ENCODE measurements at places on chromosomes 4 and X.

- H3K36me3 ChIP-seq, result no peaks in the 10 kb centered on the region
- H3K4me1 ChIP-seq, result no peaks in the 10 kb centered on the region
- no peak overlapping the region for H3K4me3 ChIP-seq
- H3K27me3 ChIP-seq, result no peaks in the 10 kb centered on the region
These were observed 1044.0 kb downstream of the CCSER1 start for GRCh38 chr4:91171217-91171616.

GRCh38 chrX:13463608-13464007 lies 105.8 kb upstream of the EGFL6 start:
- DNase-seq, result no peak
- H3K27me3 ChIP-seq, result no peaks in the 10 kb centered on the region
- no peaks in the 10 kb centered on the region for H3K4me1 ChIP-seq

DNA sequence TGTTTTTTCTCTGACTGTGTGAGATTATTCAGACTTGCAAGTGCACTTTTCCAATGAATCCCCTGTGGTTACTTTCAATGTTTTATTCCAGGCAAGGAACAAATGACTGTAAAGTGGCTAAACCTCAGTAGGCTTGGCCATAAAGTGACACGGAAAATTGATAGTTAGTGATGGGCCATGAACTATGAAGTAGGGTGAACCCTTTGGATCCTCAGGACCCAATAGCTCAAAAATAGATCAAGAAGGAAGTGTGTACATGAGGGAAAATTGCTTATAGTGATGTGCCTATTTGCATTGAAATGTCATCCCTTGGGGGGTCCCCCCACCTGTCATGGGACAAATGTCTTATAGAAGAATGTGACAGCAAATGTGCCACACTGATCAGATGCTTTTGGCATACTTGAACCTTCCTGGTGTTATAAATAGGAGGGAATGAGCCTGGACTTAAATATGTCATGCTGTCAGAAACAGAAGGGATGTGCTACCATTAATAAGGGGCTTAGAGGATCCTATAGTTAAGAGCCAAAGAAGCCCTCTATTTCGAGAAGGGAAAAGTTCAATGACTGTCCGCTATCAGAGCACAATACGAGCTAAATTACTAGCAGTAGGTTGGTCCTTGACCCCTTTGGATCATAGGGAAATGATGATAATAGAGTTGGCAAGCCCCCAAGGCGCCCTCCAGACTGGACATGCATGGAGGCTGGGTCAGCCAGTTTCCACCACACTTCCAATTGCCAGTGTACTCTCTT lies 30.3 kb downstream of the SLC16A2 start:
- no peak overlapping the region for H3K4me3 ChIP-seq
- H3K27ac ChIP-seq, result no peak overlapping the region
- peaks cover 8% of the 10 kb centered on the region for H3K4me1 ChIP-seq
- DNase-seq, result no peak

DNA sequence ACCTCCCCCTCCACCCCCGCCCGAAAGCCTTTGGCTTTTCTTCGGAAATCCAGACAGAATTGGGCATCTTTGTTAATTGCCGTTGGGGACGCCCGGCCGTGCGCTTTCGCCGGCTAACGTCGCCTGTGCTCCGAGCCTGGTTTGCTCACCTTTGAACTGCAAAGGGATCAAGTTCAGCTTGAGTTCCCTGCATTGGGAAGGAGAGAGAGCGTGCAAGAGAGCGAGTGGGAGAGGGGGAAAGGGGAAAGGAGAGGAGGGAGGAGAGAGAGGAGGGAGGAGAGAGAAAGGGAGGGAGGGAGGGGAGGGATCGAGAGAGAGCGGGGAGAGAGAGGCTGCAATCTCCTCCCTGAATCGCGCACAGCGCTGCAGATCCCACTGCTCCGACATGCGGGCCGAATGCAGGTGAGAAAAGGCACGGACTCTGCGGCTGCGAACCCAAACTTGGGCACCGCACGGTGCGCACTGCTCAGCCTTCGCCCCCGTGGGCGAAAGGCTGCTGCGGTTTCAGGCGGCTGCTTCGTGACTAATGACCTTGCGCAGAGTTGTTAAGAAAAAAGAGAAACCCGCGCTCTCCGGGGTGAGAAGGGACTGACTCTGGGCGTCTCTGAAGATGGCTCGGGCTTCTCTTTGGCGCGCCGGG lies at the start of gene PCDH7:
Gene PCDH7, plus strand, starts transcription at position 349 of the 640 bp plus-strand sequence. CDS start 1,054 bp downstream, outside the sequence.
- H3K27ac ChIP-seq, result no peak within 1 kb of the TSS
- peaks cover 3% of the 10 kb centered on the region for H3K27me3 ChIP-seq
- H3K4me1 ChIP-seq, result no peaks in the 10 kb centered on the region
- no peak for DNase-seq

GRCh38 chr4:157096439-157096838 lies 20.5 kb downstream of the GLRB start:
- H3K4me3 ChIP-seq, result no peak overlapping the region
- DNase-seq, result no peak
- H3K27me3 ChIP-seq, result no peaks in the 10 kb centered on the region
- H3K4me1 ChIP-seq, result no peaks in the 10 kb centered on the region
- H3K27ac ChIP-seq, result no peak overlapping the region

DNA sequence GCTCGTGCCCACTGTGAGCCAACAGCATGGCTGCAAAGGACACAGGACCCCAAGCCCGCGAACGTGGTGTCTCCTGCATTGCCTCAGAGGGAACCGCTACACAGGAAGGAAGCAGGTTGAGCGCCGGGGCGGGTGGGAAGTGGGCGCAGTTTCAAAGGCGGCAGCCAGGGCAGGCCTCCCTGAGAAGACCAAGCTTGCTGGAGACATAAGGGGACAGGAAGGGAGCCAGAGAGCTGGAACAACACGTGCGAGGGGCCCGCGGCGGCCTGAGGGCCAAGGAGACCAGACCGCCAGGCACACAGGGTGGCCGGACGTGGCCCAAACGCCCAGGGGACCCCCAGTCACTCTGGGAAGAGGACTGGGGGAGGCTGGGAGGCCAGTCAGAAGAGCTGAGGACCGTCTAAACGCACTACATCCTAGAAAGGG lies 32.0 kb downstream of the CTBP1 start:
- DNase-seq, result peak; percentile 70
- H3K4me1 ChIP-seq, result peaks cover 40% of the 10 kb centered on the region
- H3K36me3 ChIP-seq, result peaks cover 19% of the 10 kb centered on the region

GRCh38 chrX:132488180-132488705 lies 595 bp downstream of the MBNL3 start:
- H3K4me1 ChIP-seq, result peaks cover 44% of the 10 kb centered on the region
- peak; percentile 31 for DNase-seq
- peak overlapping the region; percentile 71 for H3K27ac ChIP-seq
- no peaks in the 10 kb centered on the region for H3K27me3 ChIP-seq

GRCh38 chr4:5927747-5928146 lies 34.9 kb upstream of the CRMP1 start:
- H3K27ac ChIP-seq, result no peak overlapping the region
- no peaks in the 10 kb centered on the region for H3K27me3 ChIP-seq
- H3K36me3 ChIP-seq, result no peaks in the 10 kb centered on the region
- no peak for DNase-seq
- no peak overlapping the region for H3K4me3 ChIP-seq

DNA sequence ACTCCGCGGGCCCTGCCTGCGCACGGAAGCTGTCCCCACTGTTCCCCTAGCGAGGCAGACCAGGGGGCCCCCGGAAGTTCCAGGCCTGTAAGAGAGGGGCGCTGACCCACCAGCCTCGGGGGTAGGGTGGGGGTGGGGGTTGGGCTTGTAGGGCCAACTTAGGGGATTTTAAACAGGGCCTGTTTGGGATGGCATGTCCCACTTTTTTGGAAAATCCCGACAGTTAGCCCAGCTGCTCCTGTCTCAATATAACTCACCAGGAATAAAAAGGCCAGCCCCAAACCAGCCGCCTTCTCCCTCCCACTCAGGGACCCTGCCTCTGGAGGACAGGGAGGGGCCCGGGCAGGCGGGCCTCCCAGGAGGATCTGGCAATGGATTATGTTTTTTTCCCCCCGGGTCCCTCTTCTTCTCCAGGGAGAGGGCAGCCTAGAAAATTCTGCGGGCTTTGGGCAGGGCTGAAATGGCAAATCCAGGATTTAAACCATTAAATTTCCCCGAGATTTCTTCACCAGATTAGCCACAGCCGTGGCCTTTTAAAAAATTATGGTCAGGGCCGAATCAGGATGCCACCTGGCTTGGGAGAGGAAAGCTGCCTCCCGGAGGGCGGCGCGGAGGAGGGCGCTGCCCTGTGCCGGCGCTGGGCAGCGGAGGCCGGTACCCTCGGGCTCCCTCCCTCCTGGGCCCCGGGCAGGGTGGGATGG lies 957 bp downstream of the PPP2R2C start:
- no peaks in the 10 kb centered on the region for H3K36me3 ChIP-seq
- no peak for DNase-seq
- H3K27me3 ChIP-seq, result peaks cover 24% of the 10 kb centered on the region
- no peaks in the 10 kb centered on the region for H3K4me1 ChIP-seq

DNA sequence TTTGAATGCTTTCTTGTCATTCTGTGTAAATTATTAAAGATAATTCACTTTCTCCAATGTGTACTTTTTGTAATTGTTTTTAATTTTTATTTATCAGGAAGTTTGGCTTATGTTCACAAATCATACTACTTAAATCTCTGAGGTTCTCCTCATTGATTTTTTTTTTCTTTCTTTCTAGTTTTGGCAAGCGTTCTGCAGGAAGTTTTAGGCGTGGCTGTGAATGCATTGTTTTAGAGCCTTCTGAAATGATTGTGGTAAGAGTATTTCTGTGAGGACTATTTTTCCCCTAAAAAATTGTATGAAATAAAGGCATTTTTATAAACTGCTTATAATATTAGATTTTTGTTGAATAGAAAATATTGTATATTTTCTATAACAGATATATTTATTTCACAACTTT lies 135.8 kb downstream of the RAPGEF2 start:
- no peak overlapping the region for H3K4me3 ChIP-seq
- H3K4me1 ChIP-seq, result peaks cover 7% of the 10 kb centered on the region
- H3K36me3 ChIP-seq, result no peaks in the 10 kb centered on the region
- no peak overlapping the region for H3K27ac ChIP-seq

DNA sequence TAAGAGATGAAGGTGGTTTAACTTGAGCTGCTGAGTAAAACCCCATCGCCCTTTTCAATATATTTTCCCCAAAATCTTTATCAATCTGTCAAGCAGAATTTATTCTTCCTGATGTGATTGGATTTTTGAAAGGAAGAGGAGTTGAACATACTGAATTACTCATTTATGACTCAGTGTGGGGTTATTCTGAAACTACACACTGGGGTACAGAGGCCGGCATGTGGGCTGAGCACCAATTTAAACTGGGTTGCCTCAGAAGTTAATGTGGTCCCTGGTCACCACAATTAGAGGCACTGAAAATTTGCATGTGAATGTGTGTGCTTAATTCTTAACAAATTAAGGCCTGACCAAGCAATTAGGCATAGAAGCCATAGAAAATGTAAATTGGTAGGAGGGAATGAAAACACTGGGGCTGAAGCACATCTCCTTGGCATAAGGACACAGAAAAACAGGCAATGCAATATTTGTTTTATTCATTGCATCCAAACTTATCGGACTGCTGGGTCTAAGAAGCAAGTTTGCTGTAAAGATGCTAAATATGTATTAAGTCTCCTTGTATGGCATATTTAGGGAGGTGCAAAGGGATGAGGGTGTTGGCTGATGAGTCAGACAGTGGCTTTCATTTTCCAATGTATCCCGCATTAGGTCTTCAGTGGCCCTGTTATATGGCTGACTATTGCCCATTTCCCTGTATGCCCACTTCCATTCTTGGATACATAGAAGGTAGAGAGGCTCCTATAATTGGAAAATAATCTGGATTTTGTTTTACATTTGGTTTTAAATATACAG lies 170.9 kb downstream of the IL15 start:
- no peak for DNase-seq
- H3K4me1 ChIP-seq, result no peaks in the 10 kb centered on the region
- H3K27me3 ChIP-seq, result no peaks in the 10 kb centered on the region

- no peaks in the 10 kb centered on the region for H3K27me3 ChIP-seq
- DNase-seq, result no peak
- H3K27ac ChIP-seq, result no peak overlapping the region
- no peaks in the 10 kb centered on the region for H3K4me1 ChIP-seq
- no peak overlapping the region for H3K4me3 ChIP-seq
These were observed 40.0 kb downstream of the MOSPD2 start for GRCh38 chrX:14913241-14913640.

GRCh38 chr4:823176-823760 lies 2.7 kb downstream of the CPLX1 start:
- H3K36me3 ChIP-seq, result no peaks in the 10 kb centered on the region
- H3K4me1 ChIP-seq, result no peaks in the 10 kb centered on the region
- no peak overlapping the region for H3K27ac ChIP-seq
- no peak overlapping the region for H3K4me3 ChIP-seq
- H3K27me3 ChIP-seq, result peaks cover 19% of the 10 kb centered on the region
- no peak for DNase-seq

GRCh38 chrX:39551762-39552161 lies 546.0 kb downstream of the BCOR start:
- no peaks in the 10 kb centered on the region for H3K27me3 ChIP-seq
- no peak overlapping the region for H3K27ac ChIP-seq
- H3K36me3 ChIP-seq, result no peaks in the 10 kb centered on the region
- no peak for DNase-seq

GRCh38 chr4:19999276-19999675 lies 252.4 kb upstream of the SLIT2 start:
- no peaks in the 10 kb centered on the region for H3K27me3 ChIP-seq
- no peak for DNase-seq
- H3K4me3 ChIP-seq, result no peak overlapping the region
- no peaks in the 10 kb centered on the region for H3K36me3 ChIP-seq
- H3K27ac ChIP-seq, result no peak overlapping the region
- H3K4me1 ChIP-seq, result no peaks in the 10 kb centered on the region

DNA sequence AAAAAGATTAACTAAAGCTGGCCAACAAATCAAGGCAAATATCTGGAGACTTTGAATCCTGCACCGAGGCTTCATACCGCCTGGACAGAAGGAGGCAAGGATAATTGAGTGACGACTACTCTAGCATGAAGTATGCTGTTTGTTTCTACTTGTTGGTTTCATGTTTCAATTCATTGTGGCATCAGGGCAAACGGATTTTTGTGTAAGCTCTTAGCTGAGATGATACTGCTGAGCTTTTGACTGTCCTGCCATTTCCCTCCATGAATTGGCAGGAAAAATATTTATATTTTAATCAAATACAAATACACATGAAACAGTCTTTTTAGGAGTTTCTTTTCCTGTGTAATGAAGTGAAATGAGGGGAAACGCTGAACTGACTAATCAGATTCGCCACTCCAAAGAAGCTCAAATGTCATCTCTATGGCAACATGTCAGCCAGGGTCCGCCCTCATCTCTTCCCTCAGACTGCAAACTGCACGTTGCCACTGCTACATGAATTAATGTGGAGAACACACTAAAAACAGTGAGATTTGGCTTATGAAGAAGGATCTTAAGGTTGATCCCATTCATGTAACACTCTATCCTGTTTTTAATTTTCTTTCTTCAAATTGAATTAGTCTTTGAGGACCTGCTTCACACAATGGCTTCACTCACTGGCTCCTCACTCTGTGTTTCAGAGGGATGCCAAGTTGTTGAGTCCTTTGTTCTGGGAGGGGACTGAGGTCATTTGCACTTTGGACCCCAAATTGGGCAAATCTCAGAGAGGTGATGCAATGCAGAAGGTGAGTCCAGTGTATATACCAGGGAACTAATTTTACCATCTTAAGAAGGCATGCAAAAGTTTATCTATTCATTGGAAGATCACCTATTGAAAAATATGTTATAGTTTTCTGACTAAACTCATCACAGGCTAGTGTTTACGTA lies 149.6 kb upstream of the MID1 start:
- no peaks in the 10 kb centered on the region for H3K36me3 ChIP-seq
- H3K27me3 ChIP-seq, result no peaks in the 10 kb centered on the region
- H3K4me3 ChIP-seq, result no peak overlapping the region
- DNase-seq, result no peak
- H3K27ac ChIP-seq, result no peak overlapping the region
